ENCODE measurements at places on chromosomes 5 and 9.

DNA sequence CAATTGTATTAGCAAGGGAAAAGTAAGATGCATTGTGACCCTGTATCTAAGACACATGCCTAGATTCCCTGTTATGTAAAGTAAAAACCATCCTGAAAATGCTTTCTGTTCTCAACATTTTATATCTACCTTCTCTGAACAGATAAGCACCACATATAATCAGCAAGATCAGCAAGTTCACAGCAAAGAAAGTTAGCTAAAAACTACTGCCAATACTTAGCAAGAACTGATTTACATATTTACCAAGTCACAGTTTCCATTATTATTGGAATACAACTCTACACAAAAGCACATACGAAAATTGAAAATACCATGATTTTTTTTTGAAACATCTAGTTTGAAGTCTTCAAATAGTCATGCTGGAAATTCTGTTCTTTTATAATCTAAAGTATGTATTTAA, 1118.1 kb downstream of the TAF11L14 start:
- no peak for DNase-seq

GRCh38 chr9:128523199-128523925, 18.8 kb downstream of the GLE1 start:
- DNase-seq = no peak

- DNase-seq = no peak
Observed at GRCh38 chr9:68744426-68744825, 39.4 kb downstream of the PIP5K1B start.

DNA sequence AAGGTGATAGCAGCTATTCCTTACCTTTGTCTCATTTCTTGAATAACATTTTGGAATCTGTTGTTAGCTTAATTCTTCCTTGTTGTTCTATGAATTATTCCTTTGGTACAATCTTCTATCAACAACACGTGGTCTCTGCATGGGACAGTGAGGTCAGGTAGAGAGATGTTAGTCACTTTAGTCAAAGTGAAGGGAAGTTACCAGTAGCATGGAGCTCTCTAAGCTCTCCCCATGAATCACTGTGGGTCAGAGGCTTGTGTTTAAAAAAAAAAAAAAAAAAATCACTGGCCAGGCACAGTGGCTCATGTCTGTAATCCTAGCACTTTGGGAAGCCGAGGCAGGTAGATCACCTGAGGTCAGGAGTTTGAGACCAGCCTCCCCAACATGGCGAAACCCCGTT, 116.0 kb downstream of the GOLPH3 start:
- no peak for DNase-seq

DNA sequence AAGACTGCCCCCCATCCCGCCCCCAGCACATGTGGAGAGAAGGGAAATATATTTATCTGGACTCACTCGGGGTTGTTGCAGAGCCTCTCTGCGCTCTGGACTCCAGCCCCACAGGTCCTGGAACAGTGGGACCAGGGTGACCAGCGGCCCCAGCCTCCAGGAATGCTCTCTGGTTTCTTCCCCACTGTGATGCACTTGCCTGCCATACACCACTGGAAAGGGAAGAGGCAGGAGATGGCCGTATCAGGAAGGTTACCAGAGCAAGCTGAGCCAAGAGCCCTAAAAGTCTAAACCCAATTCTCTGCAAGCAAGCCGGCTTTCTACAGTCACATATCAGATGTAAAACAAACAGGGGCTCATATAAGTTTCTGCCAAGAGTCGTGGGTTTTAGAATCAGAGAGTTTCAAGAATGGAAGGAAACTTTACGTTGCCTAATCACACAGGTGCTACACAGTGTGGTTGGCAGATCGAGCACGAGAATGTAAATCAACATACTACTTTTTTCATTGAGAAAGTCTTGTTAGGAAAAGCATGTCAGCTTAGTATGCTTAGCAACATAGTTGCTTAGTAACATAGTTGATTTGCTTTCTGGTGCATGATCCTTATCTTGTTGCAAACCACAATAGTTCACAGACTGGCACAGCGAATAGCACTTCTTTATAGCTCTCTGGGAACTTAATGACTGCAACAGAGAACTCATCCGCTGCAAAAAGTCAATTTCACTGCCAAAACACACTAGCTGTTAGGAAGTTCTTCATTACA, 201.2 kb downstream of the TARS1 start:
- DNase-seq = no peak

GRCh38 chr5:173051746-173052145, 4.4 kb upstream of the CREBRF start:
- DNase-seq = no peak

GRCh38 chr9:124618476-124618875, 111.3 kb upstream of the NR5A1 start:
- DNase-seq = no peak

- DNase-seq = no peak
Observed at GRCh38 chr5:173328844-173329490, 753 bp upstream of the STC2 start.

- no peak for DNase-seq
Observed at GRCh38 chr9:109997682-109998081, 210.3 kb downstream of the C9orf152 start.

DNA sequence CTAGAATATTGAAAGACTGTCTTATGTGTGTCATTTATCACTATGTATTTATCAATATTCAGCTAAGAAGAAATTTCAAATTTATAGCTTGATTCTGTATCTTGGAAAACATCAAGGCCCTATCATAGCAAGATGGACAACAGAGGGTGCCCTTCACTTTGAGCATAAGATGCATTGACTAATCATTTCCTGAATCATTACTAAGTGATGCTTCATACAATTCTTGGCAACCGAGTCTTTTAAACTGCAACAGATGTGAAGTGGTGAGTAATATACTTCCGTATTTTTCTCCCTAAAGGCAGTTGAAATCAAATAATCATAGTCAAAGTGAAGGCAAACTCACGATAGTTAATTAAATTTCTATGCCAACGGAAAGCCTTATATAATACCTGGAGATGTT, 318.6 kb upstream of the RGMB start:
- no peak for DNase-seq

GRCh38 chr9:7976167-7976755, 176.7 kb upstream of the DMAC1 start:
- peak; percentile 85 for DNase-seq

GRCh38 chr9:135701959-135702721, at the start of gene KCNT1:
Gene KCNT1 (plus strand): TSS chr9:135702185. CDS start chr9:135702259, 74 bp downstream.
- DNase-seq = peak; percentile 6

DNA sequence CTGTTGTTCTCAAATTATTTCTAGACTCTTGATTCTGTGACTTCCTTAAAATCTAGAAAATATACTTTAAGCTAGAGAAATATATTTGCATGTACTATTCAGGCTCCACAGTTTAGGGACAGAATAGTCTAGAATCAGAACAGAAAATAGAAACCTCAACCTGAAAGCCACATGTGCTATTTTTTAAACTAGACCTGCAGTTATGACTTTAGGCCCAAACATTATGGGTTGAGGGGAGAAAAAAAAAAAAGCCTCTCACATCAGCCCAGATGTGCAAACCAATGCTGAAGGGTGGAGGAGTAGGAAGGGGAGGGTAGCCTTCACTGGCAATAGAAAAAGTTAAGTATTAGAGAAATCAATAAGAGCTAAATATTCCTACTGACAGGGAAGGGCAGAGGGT, 35.7 kb downstream of the ELL2 start:
- DNase-seq = no peak

- no peak for DNase-seq
Observed at GRCh38 chr5:139459451-139459934, 3.0 kb downstream of the ECSCR start.

DNA sequence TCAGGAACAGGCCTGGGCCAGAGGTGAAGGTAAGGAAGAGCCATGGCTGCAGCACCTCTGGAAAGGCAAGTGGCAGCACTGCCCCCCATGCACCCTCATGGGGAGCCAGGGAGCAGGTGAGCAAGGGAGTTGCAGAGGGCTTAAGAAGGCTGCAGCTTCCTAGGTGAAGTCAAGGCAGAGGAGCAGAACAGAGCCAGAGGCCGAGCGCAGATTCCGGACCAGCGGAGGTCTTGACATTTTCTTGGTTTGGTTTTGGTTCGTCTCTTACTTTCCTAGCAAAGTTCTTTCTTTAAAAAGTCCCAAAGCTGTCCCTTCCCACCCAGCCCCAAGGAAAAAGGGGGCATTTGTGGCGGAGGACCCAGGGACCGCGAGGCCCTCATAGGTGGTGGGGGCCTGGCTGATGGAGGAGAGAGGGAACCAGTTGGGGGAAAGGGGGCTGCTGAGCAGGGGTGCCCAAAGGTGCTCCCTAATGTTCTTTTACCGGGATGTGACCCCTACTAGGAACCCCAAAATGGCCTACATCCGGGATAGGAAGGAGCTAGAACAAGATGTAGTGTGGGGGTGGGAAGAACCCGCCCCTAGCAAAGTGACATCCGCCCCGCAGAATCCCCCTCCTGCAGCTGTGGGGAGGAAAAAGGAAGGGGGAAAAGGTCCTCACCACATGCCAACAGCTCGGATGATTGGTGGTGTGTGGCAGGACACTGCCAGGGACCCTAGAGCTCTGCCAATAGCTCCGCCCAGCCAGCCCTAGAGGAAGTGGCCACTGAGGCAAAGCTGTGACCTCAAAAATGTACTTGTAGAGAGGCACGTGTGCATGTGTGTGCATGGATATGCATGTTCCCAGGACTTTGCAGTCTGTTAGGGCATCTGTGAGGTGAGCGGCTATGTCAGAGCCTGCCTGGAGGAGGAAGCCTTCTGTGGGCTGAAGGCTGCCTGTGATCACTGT, 914 bp upstream of the CD72 start:
- peak; percentile 56 for DNase-seq

- peak; percentile 49 for DNase-seq
Observed at GRCh38 chr9:76374783-76375559, 19.3 kb downstream of the RFK start.

GRCh38 chr5:1039210-1039548, 30.6 kb downstream of the NKD2 start:
- DNase-seq = no peak

DNA sequence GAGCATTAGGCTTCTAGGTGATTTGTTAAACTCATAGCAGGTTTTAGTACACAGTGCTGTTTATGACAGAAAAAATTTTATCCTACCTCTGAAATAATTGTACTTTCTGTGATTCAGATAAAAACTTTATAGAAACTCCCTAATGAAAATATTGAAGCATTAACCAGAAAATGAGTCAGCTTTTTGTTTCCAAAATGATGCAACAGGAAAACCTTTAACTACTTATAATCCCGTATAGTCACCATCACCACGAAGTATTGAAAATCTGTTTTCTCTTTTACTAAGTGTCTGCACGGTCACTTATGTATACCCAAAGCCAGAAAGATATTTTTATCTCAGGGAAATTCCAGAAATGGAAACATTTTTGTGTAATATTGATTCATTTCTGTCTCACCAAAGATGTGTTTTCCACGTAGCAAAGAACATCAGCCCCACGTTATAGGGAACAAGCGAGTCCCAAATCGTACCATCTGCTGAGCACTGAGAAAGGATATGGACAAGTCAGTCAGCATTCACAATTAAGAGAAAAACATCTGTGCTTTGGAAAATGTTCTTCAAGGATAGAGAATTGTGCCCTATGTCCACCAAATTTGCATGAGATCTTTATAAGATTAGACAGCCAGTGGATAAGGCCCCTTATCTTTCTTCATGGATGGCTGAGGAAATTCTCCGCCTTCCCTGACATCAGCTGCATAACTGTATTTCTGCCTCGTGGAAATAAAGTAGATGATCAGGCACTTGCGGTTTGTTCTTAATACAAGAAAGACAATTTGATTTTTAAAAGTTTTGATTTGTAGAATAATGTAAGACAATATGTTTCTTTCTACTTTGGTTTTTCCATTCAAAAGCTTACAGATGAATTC, 41.9 kb downstream of the TNFAIP8 start:
- DNase-seq = peak; percentile 98

- no peak for DNase-seq
Observed at GRCh38 chr5:177498013-177498787, 796 bp upstream of the PDLIM7 start.

All from inflammatory macrophage treated with lipopolysaccharide for 4 hours (primary cell).